ENCODE measurements at places on chromosomes 11 and 22. TPM values are rescaled to one million over a fixed set of nuclear protein-coding genes. Genes with fewer than 3 reads are reported as not detected.

Gene MS4A4E
- not detected for polyA plus RNA-seq

Gene F2
- polyA plus RNA-seq = 3.0 TPM

Gene KCNJ4
- 0.12 TPM for polyA plus RNA-seq

Gene BATF2
- 0.35 TPM for polyA plus RNA-seq

DNA sequence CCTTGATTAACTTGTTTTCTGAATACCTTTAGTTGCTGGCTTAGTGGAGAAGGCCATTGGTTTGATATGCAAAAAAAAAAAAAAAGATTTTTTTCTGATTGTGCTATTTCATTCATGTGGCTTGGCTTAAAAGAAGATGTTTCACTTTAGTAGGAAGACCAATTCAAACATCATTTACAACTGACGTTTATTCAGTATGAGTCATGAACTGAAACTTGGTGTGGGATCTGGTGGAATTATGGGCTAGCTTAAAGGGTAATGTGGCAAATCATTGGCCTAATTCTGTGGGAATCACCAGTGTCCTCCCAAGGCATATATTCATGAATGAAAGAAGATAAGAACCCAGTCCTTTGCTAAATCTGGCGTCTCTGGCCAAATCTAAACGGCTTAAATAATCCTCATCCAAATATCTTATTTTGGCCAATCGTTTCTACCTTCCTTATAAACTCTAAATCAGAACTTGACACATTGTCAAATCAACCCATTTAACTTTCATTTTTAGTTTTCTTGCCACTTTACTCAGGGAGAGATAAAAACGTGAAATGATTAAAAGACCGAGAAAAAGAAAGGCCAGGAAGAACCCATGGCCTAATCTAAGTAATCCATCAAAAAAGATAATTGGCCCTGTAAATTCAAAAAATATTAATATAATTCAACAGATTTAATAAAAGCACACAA, 77.0 kb downstream of the DDIAS start:
- DNase-seq = no peak

DNA sequence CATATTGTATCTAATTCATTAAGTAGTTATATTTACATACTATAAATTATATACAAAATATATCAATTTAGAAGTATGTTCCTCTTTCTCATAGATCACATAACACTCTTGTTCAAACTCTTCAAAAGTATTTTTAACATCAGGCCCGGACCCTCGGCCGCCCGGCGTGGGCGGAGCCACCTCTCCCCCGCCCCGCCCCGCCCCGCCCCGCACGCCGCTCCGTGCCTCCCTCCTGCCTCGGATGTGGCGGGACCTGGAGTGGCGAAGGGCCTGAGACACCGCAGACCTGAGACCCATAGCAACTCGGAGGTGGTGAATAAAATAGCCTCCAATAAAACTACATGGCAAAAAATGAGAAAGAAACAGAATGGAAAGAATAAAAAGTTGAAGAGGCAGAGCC, 105.9 kb upstream of the BDNF start:
- no peak for DNase-seq

- no peak for DNase-seq
Observed at GRCh38 chr11:133386852-133387251, 145.4 kb downstream of the OPCML start.

Measured in A549 (cell line).